ENCODE measurements at places on chromosomes 3 and 15.

DNA sequence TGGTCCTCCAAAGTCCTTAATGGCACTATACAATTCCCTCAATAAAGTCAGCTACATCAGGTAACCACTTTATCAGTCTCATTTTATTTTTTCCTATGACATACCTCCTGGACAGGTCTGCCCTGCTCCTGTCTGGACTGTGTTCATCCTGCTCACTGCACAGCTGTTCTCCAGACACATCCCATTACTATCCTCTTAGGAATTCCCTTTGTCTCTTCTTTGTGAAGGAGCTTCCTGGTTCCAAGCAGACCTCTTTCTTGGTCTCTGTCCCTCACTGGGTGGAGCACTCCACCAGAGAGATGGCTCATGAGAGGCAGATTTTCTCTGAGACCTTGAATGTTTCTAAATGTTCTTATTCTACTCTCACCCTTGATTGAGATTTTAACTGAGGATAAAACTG, 60.1 kb downstream of the KY start:
- DNase-seq = no peak

- no peak for DNase-seq
Observed at GRCh38 chr3:4864503-4864902, 114.7 kb upstream of the BHLHE40 start.

- no peak for DNase-seq
Observed at GRCh38 chr3:196127308-196128040, 45.6 kb upstream of the TFRC start.

DNA sequence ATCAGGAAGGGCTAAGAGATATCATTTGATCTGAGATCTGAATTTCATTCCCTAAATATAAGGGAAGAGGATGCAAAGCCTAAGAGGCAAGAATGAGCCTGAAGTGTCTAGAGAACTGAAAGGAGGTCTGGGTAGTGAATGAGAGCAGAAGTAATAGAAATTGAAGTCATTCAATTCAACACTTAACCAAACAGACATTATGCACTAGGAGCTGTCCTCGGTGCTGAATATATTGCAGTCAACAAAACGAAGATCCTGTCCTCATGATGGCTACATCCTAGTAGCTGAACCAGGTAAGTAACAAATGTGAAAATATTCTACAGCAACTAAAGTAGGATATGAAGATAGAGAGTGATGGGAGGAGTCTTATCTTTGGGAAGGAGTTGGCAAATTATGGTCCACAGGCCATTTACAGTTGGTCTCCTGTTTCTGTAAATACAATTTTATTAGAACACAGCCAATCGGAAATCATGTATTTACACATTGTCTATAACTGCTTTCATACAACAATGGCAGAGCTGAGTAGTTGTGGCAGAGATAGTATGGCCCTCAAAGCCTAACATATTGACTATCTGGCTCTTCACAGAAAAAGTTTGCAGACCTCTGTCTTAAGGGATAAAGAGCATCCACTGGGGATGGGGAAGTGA, 192.9 kb upstream of the CADPS start:
- DNase-seq = no peak

DNA sequence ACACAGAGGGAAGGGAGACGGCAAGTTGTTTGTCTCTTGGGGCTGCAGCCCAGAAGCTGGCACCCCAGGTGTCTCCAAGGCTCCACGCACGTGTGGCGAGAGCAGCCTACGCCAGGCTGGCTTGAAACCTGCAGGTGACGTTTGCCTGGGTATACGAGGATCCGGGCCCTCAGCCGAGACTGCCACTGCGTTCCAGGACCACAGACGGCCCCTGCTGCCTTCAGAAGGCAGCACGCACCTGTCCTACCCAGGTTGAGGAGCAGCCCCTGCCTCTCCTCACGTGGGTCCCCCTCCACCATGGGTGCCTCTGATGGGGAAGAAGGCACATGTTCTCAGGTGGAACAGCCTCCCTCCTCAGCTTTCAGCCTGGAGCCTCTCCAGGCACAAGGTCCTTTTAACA, 75.3 kb upstream of the PRR20G start:
- no peak for DNase-seq

- no peak for DNase-seq
Observed at GRCh38 chr3:125684199-125684598, 88.9 kb upstream of the OSBPL11 start.

DNA sequence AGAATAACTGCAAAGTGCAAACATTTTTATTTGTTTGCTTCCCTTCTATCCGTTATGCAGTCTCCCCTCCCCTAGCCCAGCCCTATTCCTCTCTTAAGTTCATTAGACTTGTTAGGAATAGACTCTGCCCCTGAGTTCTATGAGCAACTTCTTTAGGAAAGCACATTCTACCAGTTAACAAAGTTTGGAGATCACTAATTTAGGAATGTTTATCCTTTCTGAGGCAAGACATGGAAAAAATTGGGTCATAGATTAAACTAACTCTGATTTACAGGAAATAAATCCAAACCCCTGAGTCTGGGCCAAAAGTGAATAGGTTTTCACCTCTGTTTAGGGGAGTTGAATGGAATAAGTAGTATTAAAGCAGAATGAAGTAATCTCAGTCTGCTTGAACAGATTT, 34.4 kb downstream of the C3orf80 start:
- no peak for DNase-seq

- no peak for DNase-seq
Observed at GRCh38 chr15:43441316-43441715, 51.6 kb downstream of the TP53BP1 start.

GRCh38 chr15:33559207-33559890, 248.6 kb downstream of the RYR3 start:
- no peak for DNase-seq

DNA sequence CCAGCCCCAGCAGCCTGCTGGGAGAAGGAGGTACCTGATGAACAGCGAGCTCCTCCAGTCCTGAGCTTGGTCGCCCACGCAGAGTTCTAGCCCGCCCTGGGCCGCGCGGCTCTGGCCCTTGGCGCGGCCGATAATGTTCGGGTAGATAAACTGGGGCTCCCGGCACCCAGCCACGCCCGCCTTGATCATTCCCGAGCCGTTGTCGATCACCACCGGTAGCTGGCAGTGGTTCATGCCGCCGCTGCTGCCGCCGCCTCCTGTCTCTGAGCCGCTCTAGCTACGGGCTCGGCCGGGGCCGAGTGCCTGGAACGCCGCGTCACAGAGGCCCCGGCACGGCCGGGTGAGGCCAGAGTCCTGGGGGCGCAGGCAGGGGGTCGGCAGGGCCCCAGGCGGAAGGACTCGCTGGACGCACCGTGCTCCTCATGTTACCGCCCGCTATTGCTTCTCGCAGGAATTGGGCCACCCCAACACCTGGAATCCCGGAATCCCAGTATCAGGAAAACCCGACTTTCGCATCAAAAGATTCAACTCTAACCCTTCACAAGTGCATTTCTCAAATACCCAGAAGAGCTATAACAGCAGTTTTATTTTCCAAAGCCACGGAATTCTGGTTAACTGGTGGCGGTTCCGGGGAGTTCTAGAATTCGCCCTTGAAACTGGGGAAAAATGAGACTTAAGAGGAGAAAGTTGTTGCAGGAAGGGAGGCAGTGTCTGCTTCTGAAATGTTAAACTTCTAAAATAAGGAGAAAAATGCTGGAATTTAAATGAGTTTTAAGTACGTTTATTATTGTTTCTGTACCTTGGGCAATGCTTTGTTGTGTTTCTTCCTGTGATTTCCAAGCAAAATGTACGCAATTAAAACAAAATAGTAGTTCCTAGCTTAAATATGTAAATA, at the start of gene ACTRT3:
Gene ACTRT3 (minus strand): TSS at position 275 of the 895 bp plus-strand sequence. CDS start 41 bp downstream, at position 234.
- no peak for DNase-seq
